ENCODE measurements at places on chromosomes 16 and 17. TPM values are rescaled to one million over a fixed set of nuclear protein-coding genes. Genes with fewer than 3 reads are reported as not detected.

Gene UMOD
- not detected for total RNA-seq

Gene SLC39A11
- total RNA-seq: 15.7 TPM

Gene PPP1R27
- not detected for total RNA-seq

Gene TMEM114
- not detected for total RNA-seq

Gene CDH8
- total RNA-seq: 0.21 TPM

Gene SLC16A13
- 2.2 TPM for total RNA-seq
